Fibroblast of lung (primary cell): ENCODE measurements at places on chromosomes 13 and 19. TPM values are rescaled to one million over a fixed set of nuclear protein-coding genes. Genes with fewer than 3 reads are reported as not detected.

GRCh38 chr19:11152318-11153062 is 3.1 kb downstream of the SPC24 start:
- H3K4me3 ChIP-seq = no peak overlapping the region
- peak overlapping the region; percentile 61 for H3K27ac ChIP-seq
- H3K27me3 ChIP-seq = no peaks in the 10 kb centered on the region
- H3K36me3 ChIP-seq = peaks cover 4% of the 10 kb centered on the region
- DNase-seq = peak; percentile 73

DNA sequence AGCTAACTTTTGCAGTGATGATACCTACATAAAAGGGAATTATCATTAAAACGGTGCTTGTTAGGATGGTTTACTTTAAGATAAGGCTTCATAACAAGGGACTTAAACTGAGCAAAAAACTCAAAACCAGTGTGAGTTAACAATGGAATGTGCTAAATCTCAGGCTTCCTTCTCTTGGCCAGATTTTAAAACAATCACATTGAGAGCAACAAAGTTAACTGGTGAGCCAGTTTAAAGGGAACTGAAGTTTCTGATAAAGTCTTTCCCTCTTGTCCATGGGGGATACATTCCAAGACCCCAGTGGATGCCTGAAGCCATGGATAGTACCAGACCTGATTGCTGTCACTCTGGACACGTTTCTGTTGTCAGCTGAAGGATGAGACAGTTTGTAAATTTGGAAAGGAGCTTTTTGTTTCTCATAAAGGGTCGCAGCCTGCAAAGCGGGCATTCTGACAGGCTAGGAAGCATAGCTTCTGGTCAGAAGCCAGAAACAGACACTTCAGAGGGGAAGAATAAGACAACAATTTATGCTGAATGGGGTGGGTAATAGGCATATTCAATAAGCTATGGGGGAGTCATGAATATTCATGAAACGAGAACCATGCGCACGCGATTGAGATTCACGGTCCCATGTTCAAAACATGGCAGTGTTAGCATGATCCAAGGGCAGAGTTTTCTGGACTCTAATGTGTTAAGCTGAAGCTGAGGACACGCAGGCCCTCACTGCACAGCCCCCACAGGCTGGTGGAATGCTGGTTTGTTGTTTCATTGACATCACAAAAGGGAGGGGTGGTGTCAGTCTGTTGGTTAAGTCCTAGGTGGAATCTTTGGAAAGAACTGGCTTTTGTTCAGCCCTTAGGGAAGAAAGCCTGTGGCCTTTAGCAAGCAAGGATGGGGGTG is 150.6 kb upstream of the RNF113B start:
- H3K27me3 ChIP-seq = no peaks in the 10 kb centered on the region
- H3K4me3 ChIP-seq = no peak overlapping the region
- no peaks in the 10 kb centered on the region for H3K36me3 ChIP-seq
- H3K4me1 ChIP-seq = peaks cover 9% of the 10 kb centered on the region

- H3K27me3 ChIP-seq = no peaks in the 10 kb centered on the region
- peaks cover 29% of the 10 kb centered on the region for H3K4me1 ChIP-seq
- peak overlapping the region; percentile 97 for H3K27ac ChIP-seq
- H3K4me3 ChIP-seq = peak overlapping the region; percentile 98
Observed at GRCh38 chr19:12792051-12792852, 966 bp downstream of the JUNB start.

DNA sequence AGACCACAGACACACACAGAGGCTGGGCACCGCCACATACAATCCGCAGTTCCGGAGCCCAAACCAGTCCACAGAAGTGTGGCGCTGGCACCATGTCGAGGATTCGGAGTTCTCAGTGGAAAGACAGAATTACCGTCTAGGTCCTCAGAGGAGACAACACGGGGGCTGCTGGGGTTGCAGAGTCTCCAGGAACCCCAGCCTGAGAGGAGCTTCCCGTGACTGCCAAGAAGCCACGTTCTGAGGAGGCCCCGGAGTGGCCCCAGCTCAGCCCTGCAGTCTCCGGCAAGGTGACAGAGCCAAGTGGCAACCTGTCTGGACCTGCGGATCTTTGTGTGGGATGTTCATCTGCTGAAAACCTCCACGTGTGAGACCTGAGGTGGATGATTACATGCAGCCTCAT is 7.3 kb upstream of the ADPRHL1 start:
- no peaks in the 10 kb centered on the region for H3K4me1 ChIP-seq
- peaks cover 13% of the 10 kb centered on the region for H3K36me3 ChIP-seq
- no peak overlapping the region for H3K4me3 ChIP-seq
- no peaks in the 10 kb centered on the region for H3K27me3 ChIP-seq

DNA sequence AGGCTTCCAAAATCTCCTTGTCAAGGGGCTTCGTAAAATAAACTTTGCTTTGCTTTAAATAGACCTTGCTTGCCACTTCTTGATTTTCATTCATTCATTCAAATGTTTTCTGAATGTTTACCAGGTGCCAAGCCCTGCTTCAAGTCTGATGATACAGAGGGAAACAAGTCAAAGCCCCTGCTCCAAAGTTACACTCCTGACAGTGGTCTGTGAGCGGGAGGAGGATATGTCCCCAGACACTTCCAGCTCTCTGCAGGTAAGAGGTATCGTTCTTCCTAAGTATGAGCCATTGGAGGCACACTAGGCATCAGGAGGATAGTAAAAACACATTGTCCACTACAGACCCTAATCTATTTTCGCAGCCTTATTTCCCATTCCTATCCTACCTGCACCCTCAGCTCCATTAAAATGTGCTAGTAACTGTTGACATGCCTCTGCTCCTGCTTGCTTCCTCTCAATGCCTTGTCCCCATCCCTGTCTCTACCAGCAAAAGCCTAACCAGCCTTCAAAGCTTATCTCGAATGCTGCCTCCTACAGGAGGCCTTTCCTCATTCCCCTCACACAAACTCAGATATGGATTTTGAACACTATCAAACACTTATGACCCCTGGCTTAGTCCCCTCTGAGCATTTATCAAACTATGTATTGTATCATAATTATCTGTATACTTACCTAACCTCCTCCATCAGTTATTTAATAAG is 6.2 kb upstream of the WBP4 start:
- DNase-seq = no peak
- no peak overlapping the region for H3K4me3 ChIP-seq
- H3K27ac ChIP-seq = no peak overlapping the region
- H3K36me3 ChIP-seq = no peaks in the 10 kb centered on the region
- H3K4me1 ChIP-seq = peaks cover 5% of the 10 kb centered on the region

Gene VSTM1
- total RNA-seq = not detected in 2 replicates

DNA sequence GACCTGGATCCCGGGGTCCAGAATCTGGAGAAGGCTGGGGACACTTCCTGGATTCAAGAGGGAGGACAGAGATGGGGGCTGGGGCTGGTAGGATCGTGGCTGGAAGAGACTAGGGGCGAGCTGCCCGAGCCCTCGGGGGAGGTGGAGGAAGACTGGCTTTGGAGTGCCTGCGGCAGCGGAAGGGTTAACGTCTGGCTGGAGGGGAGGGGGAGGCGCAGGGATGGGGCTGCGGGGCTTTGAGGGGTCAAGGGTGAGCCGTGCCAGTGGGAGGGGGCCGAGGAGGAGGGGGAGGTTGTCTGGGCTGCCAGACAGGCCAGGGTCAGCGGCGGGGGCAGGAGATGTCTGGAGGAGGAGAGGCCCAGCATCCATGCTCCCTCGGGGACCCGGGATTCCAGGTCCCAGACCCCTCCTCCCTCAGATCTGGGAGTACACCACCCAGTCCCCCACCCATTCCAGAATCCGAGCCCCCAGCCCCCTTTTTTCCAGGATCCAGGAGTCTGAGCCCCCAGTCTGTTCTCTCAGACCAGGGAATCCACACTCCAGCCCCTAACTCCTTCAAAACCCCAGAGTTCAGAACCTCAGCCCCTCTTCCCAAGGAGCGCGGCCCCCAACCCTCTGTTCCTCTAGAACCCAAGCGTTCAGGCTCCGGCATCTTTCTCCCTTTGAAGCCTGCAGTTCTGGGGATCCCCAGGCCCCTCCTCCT is 3.2 kb upstream of the SPACA6 start:
- H3K4me3 ChIP-seq = peak overlapping the region; percentile 66
- peak overlapping the region; percentile 93 for H3K27ac ChIP-seq
- peaks cover 16% of the 10 kb centered on the region for H3K4me1 ChIP-seq
- no peaks in the 10 kb centered on the region for H3K27me3 ChIP-seq

GRCh38 chr13:113792236-113792770 is 33.3 kb downstream of the TMEM255B start:
- H3K4me3 ChIP-seq = no peak overlapping the region
- DNase-seq = no peak
- no peaks in the 10 kb centered on the region for H3K4me1 ChIP-seq
- no peak overlapping the region for H3K27ac ChIP-seq

Gene LGALS13
- not detected in 2 replicates for total RNA-seq

Gene NCCRP1
- not detected in 2 replicates for total RNA-seq

Gene SIGLEC12
- total RNA-seq = not detected in 2 replicates

Gene NLRP5
- total RNA-seq = not detected in 2 replicates

DNA sequence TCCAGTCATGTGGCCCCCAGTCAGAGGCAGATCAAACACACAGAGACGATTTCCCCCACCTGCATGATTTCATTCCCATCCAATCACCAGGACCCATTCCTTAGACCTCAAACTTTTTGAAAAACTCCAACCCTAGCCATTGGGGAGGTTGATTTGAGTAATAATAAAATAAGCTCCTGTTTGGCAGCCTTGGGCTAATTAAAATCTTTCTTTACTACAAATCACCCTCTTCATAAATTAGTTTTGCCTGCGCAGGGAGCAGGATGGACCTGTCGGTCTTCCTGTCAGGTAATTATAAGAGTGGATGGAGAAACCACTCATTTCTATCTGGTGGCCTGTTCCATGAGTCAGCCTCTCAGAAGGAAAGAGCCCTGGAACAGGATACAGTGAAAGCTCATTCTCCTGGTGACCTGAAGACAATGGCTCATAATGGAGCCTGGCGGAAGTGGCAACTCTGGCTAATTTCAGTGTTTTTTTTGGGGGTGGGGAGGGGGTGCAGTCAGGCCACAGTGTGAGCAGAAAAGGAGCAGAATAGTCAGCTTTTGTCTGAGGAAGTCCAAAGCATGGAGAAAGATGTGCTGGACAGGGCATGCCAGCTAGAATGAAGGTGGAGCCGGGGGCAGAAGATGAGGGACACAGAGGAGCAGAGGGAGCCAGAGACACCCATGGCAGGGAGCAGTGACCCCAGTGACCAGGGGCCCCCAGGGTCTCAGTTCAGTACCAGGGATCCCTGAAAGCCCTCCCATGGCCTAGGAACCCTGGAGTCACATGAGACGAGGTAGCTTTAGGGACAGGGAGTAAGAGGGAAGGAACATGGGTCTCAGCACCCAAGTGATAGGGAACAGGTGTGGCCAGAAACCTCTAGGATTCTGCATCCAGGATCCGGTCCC is 31.8 kb upstream of the PSG9 start:
- peaks cover 5% of the 10 kb centered on the region for H3K27me3 ChIP-seq
- no peak for DNase-seq
- H3K4me1 ChIP-seq = no peaks in the 10 kb centered on the region
- no peak overlapping the region for H3K27ac ChIP-seq
- no peak overlapping the region for H3K4me3 ChIP-seq

- no peak overlapping the region for H3K4me3 ChIP-seq
- H3K27me3 ChIP-seq = no peaks in the 10 kb centered on the region
- peaks cover 8% of the 10 kb centered on the region for H3K36me3 ChIP-seq
- no peak for DNase-seq
Observed at GRCh38 chr19:15173746-15174404, 26.9 kb downstream of the NOTCH3 start.

Gene PDE4C
- 1.3 and 2.0 TPM in 2 replicates for total RNA-seq

DNA sequence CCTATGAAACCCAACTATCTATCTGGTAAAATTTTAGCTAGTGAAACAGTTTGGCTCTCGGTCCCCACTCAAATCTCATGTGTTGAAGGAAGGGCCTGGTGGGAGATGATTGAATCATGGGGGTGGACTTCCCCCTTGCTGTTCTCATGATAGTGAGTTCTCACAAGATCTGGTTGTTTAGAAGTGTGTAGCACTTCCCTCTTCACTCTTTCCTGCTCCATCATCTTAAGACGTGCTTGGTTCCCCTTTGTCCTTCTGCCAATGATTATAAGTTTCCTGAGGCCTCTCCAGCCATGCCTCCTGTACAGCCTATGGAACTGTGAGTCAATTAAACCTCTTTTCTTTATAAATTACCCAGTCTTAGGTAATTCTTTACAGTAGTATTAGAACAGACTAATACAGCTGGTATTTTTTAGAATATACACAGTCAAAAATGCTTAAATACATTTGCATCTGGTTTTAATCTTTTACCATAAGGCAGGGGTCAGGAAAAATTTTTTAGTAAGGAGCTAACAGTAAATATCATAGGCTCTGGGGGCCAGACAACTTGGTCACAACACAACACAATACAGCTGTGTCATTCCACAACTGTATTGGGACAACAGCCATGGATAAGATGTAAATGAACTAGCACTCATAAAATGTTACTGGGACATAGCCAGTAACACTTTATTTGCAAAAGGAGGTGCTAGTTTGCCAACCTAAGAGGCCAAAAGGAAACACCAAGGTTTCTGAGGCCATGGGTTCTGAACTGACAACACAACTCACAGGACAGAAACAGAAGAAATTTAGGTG is 24.3 kb downstream of the DZIP1 start:
- peaks cover 7% of the 10 kb centered on the region for H3K36me3 ChIP-seq
- no peaks in the 10 kb centered on the region for H3K27me3 ChIP-seq
- no peak overlapping the region for H3K4me3 ChIP-seq
- DNase-seq = no peak
- no peak overlapping the region for H3K27ac ChIP-seq

GRCh38 chr19:31177246-31177645 is 172.0 kb downstream of the TSHZ3 start:
- H3K27ac ChIP-seq = no peak overlapping the region
- H3K4me1 ChIP-seq = no peaks in the 10 kb centered on the region
- H3K4me3 ChIP-seq = no peak overlapping the region
- no peak for DNase-seq

DNA sequence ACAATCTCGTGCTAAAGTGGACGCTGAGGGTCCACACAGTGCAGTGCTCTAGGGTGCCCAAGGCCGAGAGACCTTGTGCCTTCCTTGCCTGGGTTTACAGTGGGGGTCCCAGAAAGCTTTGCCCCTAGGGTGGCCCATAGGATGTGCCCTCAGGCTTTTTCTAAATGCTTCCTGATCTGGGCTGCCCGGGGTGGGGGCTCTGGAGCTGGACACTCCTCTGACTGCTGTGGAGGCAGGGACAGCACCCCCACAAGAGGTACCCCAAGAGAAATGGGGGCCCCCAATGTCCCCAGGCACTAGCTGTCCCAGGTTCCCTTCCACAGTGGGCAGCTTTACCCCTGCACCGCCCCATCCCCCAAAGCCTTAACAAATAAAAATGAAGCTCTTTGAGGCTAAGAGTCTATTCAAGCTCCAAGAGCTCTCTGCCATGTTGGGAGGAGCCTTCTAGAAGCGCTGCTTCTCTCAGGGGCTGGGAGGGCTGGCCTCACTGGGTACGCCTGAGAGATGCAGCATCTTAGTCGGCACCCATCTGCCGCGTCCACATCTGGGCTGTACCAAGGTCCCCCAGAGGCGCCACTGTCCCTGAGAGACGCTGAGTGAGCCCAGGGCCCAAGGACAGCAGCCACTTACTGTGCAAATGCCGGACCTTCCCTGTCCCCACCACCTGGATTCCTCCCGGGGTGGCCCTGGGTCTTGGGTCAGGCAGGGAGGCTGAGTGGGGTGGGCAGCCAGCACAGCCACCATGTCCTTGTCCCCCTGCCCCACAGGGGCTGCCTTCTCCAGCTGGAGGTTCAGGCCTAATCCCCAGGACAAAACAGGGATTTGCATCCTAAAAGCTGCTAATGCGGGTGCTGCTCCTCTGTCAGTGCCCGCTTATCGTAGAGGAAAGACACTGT is 27.4 kb downstream of the CEBPA start:
- H3K4me1 ChIP-seq = peaks cover 4% of the 10 kb centered on the region
- H3K27me3 ChIP-seq = no peaks in the 10 kb centered on the region
- no peaks in the 10 kb centered on the region for H3K36me3 ChIP-seq
- no peak overlapping the region for H3K27ac ChIP-seq
- no peak for DNase-seq

GRCh38 chr13:38090913-38091312 is 221.3 kb upstream of the TRPC4 start:
- H3K36me3 ChIP-seq = no peaks in the 10 kb centered on the region
- H3K4me1 ChIP-seq = no peaks in the 10 kb centered on the region
- H3K4me3 ChIP-seq = no peak overlapping the region
- H3K27me3 ChIP-seq = no peaks in the 10 kb centered on the region
